NCI-H2081 (cell line): ENCODE measurements at places on chromosomes 2 and 18.

- no peak for DNase-seq
Observed at GRCh38 chr2:216507220-216508160, 8.8 kb downstream of the RPL37A start.

- DNase-seq, result peak; percentile 2
Observed at GRCh38 chr18:77495982-77496690, 246.5 kb downstream of the GALR1 start.

- DNase-seq, result no peak
Observed at GRCh38 chr2:39429746-39430145, 7.3 kb downstream of the MAP4K3 start.

DNA sequence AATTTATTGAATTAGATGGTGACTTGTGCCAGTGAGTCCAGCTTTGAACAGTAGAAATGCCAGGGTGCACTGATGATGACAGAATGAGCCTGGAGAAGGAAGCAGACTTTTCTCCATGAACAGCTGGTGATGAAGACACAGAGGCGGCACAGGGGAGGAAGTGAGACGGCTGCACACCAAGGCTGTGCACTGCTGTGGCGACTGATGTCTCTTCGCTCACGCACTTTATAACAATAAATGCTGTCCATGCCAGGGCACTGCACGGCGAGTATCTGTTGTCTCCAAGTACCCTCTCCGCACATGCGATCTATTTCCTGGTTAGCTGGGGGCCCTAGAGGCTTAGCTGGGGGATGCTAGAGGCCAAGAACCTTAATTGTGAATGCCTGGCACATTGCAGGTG lies 175.2 kb downstream of the TMEM200C start:
- DNase-seq, result no peak

GRCh38 chr2:106176446-106177099 lies 17.5 kb downstream of the UXS1 start:
- DNase-seq, result no peak

GRCh38 chr2:14480906-14481305 lies 151.6 kb upstream of the LRATD1 start:
- no peak for DNase-seq

DNA sequence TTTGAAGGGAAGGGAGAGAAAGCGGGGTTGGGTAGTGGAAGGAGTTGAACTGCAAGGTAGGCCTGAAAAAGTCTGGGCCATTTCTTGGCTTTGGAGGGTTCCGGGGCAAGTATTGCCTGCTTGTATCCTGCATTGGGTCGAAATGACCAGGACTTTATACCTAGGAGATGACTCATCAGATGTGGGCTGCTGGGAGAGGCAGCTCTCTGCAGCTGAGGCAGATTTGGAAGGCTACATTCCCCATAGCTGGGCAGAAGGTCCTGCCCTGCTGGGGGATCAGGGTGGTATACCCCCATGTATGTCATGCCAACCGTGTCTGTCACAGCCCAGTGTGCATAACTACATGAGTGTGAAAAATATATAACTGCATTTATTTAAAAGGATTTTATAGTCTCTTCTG lies 171.8 kb upstream of the SPRED2 start:
- DNase-seq, result no peak

- peak; percentile 34 for DNase-seq
Observed at GRCh38 chr2:163182764-163183354, 344.3 kb upstream of the KCNH7 start.

- no peak for DNase-seq
Observed at GRCh38 chr2:43743706-43744105, 30.1 kb upstream of the DYNC2LI1 start.

GRCh38 chr18:13372531-13372951 lies 154.0 kb downstream of the LDLRAD4 start:
- DNase-seq, result no peak

DNA sequence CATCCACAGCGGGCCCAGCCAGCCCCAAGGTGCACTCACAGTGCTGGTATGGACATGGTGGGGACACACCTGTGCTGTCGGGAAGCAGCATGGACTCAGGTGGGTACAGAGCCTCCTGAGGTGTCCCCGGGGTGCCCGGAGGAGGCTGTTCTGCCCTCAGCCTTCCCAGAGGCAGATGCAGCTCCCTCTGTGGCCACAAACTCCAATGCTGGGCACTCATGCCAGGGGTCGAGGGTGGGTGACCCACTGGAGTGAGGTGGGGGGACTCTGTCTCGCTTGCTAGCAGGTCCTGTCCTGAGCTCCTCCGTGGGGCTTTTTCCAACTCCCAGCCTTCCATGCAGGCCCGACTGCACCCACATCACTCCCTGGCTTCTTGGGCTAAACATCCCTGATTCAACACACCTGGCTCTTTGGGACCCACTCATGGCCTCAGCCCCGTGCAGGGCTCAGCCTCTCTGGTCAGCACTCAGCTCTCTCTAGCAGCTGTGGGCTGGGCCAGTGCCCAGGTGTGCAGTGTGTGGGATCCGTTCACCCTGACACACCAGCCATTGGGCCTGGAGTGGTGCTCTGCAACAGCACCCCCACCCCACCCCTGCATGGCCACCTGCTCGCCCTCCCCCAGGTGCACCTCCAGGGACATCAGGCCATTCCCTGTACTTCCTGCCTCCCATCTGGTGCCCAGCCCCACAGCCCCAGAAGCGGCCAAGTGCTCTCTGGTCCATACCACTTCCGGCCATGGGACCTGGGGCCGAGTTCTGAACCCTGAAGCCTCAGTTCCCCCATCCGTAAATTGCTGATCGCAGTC lies 16.0 kb downstream of the RAMP1 start:
- no peak for DNase-seq

DNA sequence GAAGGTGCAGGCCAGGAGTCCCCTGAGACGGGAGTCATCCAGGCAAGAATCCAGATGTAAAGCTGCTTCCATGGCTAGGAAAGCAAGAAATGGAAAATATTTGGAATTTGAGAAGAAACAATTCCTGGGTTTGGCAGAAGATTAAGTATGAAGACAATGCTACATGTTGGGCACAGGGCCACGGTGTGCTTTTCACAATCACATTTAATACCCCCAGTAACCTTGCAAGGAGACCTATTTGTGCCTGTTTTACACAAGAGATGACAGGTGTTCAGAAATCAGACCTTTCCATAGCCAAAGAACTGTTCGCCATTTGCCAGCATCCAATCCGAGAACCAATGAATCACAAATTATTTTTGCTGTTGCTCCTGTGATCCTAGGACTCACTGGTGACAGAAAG lies 50.5 kb downstream of the KCTD1 start:
- no peak for DNase-seq

GRCh38 chr18:37412333-37412732 lies 153.3 kb downstream of the CELF4 start:
- no peak for DNase-seq

GRCh38 chr2:67532387-67532786 lies 135.3 kb downstream of the ETAA1 start:
- no peak for DNase-seq

- no peak for DNase-seq
Observed at GRCh38 chr2:105783151-105783738, 38.5 kb downstream of the NCK2 start.

DNA sequence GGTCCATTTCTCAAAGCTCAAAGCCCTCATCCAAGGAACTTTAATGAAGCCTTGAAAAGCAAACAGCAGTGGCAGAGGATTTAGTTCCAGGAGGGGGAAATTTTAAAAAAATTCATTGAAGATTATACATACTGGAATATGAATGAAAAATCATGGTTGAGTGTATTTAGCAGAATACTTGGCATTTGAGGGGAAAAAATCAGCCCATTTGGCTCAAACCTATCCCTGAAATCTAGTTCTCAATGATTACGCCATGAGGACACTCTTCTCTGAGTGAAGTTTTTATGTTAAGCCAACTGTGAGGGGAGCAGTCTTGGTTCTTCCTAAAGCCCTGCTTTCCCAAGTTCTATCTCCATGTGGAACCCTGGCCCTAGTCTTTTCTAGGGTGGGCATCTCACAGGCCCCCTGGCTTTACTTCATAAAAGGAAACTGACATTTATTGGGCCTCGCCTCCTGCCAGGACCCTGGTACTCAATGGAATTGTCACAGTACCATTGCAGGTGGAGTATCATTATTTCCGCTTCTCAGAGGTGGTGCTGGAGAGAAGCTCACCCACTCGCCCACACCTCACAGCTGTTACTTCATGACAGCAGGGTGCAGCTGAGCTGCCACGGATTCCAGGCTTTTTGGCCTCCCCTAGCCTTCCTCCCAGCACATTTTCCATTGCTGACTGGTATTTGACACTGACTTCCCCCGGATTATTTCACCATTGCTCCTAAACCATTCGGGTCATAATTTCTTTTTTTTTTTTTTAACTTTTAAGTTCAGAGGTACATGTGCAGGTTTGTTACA lies 56.8 kb downstream of the NXPH2 start:
- no peak for DNase-seq

GRCh38 chr2:145931781-145932395 lies 1412.0 kb upstream of the ZEB2 start:
- DNase-seq, result peak; percentile 86

DNA sequence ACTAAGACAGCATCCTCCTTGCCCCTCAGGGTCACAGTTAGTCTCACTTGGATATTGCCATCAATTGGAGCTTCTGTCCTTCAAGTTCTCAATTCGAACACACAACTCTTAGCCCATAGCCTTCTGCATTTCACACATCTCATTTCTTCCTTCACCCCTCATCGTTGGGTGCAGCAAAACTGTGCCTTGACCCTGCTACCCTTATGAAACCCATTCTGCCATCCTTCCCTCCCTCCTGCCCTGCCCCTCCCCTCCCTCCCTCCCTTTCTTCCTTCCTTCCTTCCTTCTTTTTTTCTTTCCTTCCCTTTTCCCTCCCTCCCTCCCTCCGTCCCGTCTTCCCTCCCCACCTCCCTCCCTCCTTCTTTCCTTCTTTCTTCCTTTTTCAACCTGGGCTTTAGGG lies 80.7 kb upstream of the CYRIA start:
- DNase-seq, result no peak

DNA sequence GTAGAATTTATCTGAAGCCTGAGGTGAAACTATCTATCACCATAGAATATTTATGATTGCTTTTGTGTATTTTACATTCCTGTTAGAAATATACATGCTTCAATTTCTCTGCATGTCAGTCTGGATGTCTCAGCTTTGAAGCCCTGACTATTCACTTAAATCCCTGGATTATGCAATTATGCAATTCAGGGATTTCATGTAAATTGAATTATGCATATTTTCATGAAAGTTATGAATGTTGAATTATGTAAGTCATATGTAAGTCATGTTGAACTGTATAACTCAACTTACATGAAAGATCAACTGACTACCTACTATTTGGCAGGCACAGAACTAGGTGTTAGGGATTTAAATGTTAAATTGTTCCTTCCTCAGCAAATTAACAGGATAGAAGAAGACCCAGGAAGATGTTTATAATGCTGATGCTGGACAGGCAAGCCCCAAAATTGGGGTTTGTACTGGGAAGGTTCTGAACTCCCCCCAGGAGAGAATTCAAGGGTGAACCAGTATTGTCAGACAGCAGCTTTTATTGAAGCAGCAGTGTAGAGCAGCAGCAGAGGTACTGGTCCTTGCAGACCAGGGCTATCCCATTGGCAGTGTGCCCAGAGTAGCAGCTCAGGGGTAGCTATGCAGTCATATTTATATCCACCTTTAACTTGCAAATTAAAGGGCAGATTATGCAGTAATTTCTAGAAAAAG lies 236.5 kb downstream of the ZNF804A start:
- no peak for DNase-seq

DNA sequence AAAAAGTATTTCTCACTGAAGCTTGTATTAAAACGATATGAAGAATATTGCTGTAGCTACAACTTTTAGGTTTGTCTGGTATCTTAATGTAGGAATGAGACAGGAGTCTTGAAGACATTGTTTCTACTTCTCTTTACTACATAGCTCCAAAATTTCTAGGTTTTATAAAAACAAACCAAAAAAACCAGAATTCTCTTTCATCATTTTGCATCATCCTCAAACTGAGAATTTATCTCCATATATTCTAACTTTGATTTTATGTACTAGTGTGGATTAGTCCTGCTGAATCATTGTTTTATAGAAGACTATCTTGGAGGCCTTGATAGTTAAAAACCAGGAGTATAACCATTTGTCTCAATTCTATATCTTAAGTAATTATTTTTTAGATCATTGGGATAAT lies 100.2 kb downstream of the ICA1L start:
- DNase-seq, result no peak

- no peak for DNase-seq
Observed at GRCh38 chr2:9330612-9331270, 92.6 kb downstream of the ITGB1BP1 start.

DNA sequence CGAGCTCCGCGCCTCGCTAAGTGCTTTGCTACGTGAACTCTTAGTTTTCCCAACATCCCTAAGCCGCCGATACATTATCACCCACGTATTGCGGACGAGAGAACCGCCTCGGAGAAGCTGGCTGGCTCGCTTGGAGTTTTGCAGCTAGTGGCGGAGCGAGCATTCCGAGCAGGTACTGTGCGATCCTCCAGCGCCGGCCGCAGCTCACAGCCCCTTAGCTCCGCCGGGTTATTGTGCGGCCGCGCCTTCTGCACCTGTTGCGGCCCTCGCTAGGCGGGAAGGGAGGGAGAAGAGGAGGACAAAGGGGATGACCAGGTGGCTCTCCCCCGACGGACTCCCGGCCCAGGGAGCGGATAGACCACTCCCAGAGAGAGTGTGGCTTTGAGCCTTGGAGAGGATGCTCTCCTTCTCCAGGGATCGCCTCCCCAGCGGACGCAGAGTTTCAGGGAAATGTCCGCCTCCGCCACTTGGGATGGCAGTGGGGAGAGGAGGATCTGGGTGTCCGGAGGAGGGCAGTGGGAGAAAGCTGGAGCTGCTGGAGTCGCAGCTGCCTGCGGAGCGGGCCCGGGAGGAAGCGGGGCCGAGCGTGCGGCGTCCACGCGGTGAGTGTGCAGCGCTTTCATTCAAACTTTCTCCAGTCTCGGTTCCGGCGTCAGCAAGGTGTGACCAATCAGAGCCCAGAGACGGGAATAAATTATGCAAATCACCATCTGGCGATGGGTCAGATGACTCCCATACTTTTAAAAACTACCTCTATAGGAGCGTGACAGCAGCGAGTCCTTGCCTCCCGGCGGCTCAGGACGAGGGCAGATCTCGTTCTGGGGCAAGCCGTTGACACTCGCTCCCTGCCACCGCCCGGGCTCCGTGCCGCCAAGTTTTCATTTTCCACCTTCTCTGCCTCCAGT lies at the start of gene LIPG:
LIPG (plus strand) TSS at position 769 of the 905 bp plus-strand sequence. CDS start 252 bp downstream, outside the sequence.
- DNase-seq, result peak; percentile 4

- DNase-seq, result no peak
Observed at GRCh38 chr2:113760400-113760799, 4.0 kb upstream of the SLC35F5 start.

GRCh38 chr2:127462461-127462860 lies 44.2 kb downstream of the PROC start:
- no peak for DNase-seq

- no peak for DNase-seq
Observed at GRCh38 chr2:237222178-237222577, 136.5 kb downstream of the COPS8 start.
